Stimulated activated CD4-positive, alpha-beta T cell treated with anti-CD3 and anti-CD28 coated beads, Interleukin-15, amount 100 ng/mL, for 48 hours (primary cell): ENCODE measurements at places on chromosomes 2 and 18.

DNA sequence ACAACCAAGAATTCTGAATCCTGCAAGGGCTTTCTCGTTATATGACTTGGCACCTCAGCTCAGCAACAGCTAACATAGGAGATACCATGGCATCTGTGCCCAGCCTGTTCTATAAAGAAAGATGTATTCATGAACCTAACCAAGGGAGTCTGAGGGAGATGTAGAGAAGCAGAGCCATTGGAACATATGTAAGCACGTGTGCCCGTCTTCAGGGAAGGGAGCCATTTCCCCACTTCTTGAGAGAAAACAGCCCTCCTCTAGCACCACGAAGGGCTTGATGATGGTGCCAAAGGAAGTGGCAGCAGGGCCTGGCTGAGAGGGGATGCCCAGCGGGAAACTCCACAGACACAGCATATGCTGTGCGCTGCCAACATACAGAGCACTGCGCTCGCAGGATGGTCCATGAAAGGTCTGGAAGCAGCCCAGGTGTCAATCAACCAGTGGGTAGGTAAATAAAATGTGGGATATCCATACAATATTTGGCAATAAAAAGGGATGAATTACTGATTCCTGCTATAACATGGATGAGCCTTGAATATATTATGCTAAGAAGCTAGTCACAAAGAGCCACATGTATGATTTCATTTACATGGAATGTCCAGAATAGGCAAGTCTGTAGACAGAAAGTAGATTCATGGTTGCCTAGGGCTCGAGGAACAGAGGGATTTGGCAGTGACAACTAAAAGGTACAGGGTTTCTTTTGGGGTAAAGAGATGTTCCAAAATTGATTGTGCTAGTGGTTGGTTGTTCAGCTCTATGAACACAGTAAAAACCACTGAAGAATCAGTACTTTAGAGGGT lies 16.1 kb downstream of the TMEM247 start:
- no peak for DNase-seq

- DNase-seq = no peak
Observed at GRCh38 chr2:127100251-127101047, 6.5 kb downstream of the BIN1 start.

GRCh38 chr2:192159208-192159607 lies 35.5 kb downstream of the TMEFF2 start:
- DNase-seq = no peak

- no peak for DNase-seq
Observed at GRCh38 chr18:6836331-6836730, 106.8 kb downstream of the ARHGAP28 start.

DNA sequence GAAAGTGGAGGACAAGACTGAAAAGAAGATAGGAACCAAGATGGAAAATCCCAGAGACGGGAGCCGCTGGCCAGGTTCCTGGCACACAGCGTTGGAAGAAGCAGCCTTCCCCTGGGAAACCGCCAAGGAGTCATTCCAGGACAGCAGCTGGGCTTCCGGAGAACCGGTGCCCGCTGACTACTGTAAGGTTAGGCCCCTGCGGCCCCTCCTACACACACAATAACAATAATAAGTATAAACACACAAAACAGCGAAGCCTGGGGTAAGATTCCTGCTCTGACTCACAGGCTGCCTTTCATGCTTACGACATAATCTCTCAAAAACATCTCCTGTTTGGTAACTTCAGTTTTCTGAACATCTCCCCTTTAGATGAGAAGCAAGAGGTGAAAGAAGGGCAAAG lies 28.1 kb upstream of the MYCN start:
- DNase-seq = no peak
